ENCODE measurements at places on chromosomes 4 and X. TPM values are rescaled to one million over a fixed set of nuclear protein-coding genes. Genes with fewer than 3 reads are reported as not detected.

DNA sequence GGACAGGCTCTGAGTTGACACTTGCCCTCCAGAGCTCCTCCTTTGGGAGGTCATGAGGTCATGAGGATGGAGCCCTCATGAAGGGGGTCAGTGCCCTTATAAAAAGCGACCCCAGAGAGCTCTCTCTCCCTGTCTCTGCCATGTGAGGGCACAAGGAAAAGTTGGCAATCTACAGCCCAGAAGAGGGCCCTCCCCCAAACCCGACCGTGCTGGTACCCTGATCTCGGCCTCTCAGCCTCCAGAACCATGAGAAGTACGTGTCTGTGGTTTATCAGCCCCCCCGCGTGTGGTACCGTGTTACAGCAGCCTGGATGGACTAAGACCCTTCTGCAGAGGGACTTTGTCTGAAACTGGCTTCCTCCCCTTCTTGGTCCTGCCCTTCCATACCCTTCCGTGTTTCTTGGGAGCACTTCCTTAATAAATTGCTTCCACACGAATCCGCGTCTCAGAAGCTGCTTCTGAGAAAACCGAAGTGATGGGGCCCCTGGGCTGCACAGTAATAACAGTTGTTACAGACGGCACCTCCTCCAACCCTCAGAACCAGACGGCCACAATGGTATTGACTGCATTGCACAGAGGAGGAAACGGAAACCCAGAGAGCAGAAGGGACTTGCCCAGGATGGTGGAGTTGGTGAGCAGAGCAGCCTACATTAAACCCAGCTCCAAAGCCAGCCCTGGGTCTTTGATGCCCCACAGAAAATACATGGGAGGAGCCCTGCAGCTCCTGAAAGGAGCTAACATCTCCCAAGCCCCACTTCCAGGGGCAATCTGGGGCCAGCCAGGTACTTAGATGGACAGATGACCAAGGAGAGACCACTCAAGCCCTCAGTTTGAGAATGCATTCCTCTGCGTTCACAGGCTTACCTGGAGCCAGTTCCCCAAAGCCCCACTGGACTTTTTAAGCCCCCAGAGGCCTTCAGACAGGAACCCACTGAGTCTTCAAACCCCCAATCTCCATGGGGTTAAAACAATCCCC lies 242.7 kb downstream of the BCOR start:
- peak; percentile 53 for DNase-seq
- H3K36me3 ChIP-seq = no peaks in the 10 kb centered on the region
- no peaks in the 10 kb centered on the region for H3K27me3 ChIP-seq
- no peaks in the 10 kb centered on the region for H3K4me1 ChIP-seq

GRCh38 chr4:660401-660800 lies 13.7 kb downstream of the ATP5ME start:
- peaks cover 7% of the 10 kb centered on the region for H3K4me1 ChIP-seq
- H3K36me3 ChIP-seq = no peaks in the 10 kb centered on the region
- H3K27ac ChIP-seq = no peak overlapping the region
- no peak for DNase-seq
- H3K27me3 ChIP-seq = peaks cover 17% of the 10 kb centered on the region

- no peak overlapping the region for H3K27ac ChIP-seq
- no peaks in the 10 kb centered on the region for H3K4me1 ChIP-seq
- no peaks in the 10 kb centered on the region for H3K27me3 ChIP-seq
- H3K36me3 ChIP-seq = no peaks in the 10 kb centered on the region
Measured at GRCh38 chr4:67877086-67877485, 6.7 kb downstream of the TMPRSS11D start.

GRCh38 chr4:67723949-67724348 lies 23.0 kb upstream of the UBA6 start:
- H3K36me3 ChIP-seq = no peaks in the 10 kb centered on the region
- no peak overlapping the region for H3K4me3 ChIP-seq
- no peaks in the 10 kb centered on the region for H3K27me3 ChIP-seq
- no peak overlapping the region for H3K27ac ChIP-seq

- H3K36me3 ChIP-seq = no peaks in the 10 kb centered on the region
- no peaks in the 10 kb centered on the region for H3K4me1 ChIP-seq
- no peak overlapping the region for H3K4me3 ChIP-seq
- H3K27ac ChIP-seq = peak overlapping the region; percentile 64
Measured at GRCh38 chrX:124194901-124195300, 137.6 kb upstream of the TEX13D start.

- H3K27me3 ChIP-seq = no peaks in the 10 kb centered on the region
- H3K4me1 ChIP-seq = no peaks in the 10 kb centered on the region
- H3K4me3 ChIP-seq = peak within 1 kb of the TSS; percentile 81
- DNase-seq = peak; percentile 19
- no peaks in the 10 kb centered on the region for H3K36me3 ChIP-seq
- H3K27ac ChIP-seq = peak within 1 kb of the TSS; percentile 79
Measured at GRCh38 chrX:30653415-30654131, at the start of gene GK. Gene GK, plus strand, starts transcription at chrX:30653423. Its CDS starts 115 bp downstream, at chrX:30653538.

DNA sequence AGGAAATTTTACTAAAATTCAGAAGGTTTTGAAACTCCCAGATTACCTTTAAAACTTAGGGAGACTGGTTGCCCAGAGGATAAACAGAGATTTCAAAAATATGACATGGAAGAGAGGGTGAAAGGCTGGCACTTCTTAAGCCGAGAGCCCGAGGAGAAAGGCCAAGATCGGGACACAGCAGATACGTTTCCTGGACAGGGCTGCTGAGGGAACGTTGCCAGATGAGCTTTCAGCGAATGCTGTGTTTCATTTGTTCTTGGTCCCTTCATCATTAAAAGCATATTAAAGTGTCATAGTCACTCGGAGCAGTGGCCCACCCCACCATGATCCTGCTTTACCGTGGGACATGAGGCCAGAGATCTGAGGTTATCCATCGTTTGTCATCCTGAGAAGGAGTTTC lies 37.9 kb upstream of the STOX2 start:
- H3K4me3 ChIP-seq = no peak overlapping the region
- no peaks in the 10 kb centered on the region for H3K27me3 ChIP-seq
- H3K4me1 ChIP-seq = no peaks in the 10 kb centered on the region
- no peak for DNase-seq

DNA sequence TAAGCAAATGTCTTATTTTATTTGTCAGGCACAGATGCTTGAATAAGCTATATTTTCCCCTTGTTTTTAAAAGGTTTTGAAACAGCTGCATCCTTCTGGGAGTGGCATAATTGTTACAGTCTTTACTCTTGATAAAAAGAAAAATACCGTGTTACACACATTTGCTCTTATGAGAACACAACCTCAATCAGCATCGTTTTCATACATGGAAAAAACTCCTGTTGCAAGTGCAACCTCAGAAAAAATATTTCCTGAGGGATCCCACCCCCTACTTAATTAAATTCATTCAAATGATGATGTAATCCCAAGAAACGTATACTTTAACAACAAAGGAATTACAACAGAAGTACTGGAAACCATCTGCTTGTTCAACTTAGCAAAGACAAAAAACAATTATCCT lies 58.6 kb downstream of the SMAD1 start:
- H3K36me3 ChIP-seq = no peaks in the 10 kb centered on the region
- H3K27me3 ChIP-seq = no peaks in the 10 kb centered on the region
- H3K27ac ChIP-seq = no peak overlapping the region
- H3K4me1 ChIP-seq = peaks cover 15% of the 10 kb centered on the region
- DNase-seq = no peak
- no peak overlapping the region for H3K4me3 ChIP-seq

- no peak for DNase-seq
- H3K4me1 ChIP-seq = peaks cover 7% of the 10 kb centered on the region
- H3K27me3 ChIP-seq = no peaks in the 10 kb centered on the region
- no peak overlapping the region for H3K4me3 ChIP-seq
- no peaks in the 10 kb centered on the region for H3K36me3 ChIP-seq
- H3K27ac ChIP-seq = peak overlapping the region; percentile 89
Measured at GRCh38 chr4:139664442-139664841, 1.2 kb upstream of the MGST2 start.

DNA sequence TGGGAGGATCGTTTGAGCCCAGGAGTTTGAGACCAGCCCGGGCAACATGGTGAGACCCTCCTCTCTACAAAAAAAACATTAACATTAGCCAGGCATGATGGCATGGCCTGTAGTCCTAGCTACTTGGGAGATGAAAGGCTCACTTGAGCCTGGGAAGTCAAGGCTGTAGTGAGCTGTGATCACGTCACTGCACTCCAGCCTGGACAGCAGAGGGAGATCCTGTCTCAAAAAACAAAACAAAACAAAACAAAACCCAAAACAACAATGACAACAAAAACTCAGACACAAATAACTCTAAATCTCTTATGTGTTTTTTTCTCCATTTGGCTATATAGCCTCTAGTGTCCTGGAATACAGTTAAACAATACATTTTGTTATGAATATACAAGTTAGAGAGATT lies 127.3 kb upstream of the STK26 start:
- no peak for DNase-seq
- H3K27me3 ChIP-seq = no peaks in the 10 kb centered on the region
- H3K27ac ChIP-seq = no peak overlapping the region
- H3K4me1 ChIP-seq = no peaks in the 10 kb centered on the region

GRCh38 chr4:138609943-138610350 lies 367.8 kb upstream of the SLC7A11 start:
- H3K27me3 ChIP-seq = no peaks in the 10 kb centered on the region
- no peaks in the 10 kb centered on the region for H3K4me1 ChIP-seq
- no peak overlapping the region for H3K4me3 ChIP-seq
- no peak for DNase-seq

DNA sequence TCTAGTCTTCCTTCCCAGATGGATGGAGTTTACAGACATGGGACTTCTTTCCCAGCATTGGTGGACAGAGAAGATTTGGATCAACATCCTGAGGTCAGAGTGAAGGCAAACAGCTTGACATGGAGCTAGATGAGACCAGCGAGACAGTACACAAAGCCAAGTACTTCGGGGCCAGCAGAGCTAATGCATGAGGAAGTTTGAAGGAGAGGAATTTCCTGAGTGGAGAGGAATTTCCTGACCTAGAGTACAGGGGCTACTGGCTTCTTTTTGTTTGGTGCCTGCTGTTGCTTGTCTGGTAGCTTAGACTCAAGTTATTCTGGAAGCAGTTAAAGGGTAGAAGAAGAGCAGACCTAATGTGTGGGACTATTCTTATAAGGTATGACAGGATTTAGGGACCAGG lies 69.1 kb upstream of the EOLA2 start:
- H3K36me3 ChIP-seq = no peaks in the 10 kb centered on the region
- H3K27ac ChIP-seq = no peak overlapping the region
- H3K4me3 ChIP-seq = no peak overlapping the region
- DNase-seq = no peak

DNA sequence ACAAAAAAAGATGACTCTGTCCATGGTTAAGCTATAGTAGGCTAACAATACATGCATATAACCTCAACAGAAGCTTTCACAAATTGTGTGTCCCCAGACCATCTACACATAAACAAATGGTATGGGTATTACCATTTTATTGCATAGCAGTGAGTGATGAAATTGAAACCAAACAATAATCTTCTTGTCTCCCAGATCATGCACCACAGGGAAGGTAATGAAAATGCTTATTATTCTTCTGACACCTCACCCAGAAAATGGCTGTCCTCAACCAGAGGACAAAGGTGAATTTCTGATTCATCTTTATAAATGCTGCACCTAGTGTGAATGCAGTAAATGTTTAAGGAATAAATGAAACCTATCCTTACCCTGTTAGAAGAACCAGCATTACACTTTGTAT lies 8.0 kb downstream of the PRSS12 start:
- H3K36me3 ChIP-seq = no peaks in the 10 kb centered on the region
- no peaks in the 10 kb centered on the region for H3K4me1 ChIP-seq
- peak overlapping the region; percentile 75 for H3K27ac ChIP-seq
- no peak for DNase-seq

GRCh38 chr4:164648151-164648848 lies 105.6 kb upstream of the SMIM31 start:
- no peaks in the 10 kb centered on the region for H3K27me3 ChIP-seq
- H3K27ac ChIP-seq = no peak overlapping the region
- no peak for DNase-seq
- H3K4me1 ChIP-seq = no peaks in the 10 kb centered on the region
- H3K36me3 ChIP-seq = no peaks in the 10 kb centered on the region
- no peak overlapping the region for H3K4me3 ChIP-seq

DNA sequence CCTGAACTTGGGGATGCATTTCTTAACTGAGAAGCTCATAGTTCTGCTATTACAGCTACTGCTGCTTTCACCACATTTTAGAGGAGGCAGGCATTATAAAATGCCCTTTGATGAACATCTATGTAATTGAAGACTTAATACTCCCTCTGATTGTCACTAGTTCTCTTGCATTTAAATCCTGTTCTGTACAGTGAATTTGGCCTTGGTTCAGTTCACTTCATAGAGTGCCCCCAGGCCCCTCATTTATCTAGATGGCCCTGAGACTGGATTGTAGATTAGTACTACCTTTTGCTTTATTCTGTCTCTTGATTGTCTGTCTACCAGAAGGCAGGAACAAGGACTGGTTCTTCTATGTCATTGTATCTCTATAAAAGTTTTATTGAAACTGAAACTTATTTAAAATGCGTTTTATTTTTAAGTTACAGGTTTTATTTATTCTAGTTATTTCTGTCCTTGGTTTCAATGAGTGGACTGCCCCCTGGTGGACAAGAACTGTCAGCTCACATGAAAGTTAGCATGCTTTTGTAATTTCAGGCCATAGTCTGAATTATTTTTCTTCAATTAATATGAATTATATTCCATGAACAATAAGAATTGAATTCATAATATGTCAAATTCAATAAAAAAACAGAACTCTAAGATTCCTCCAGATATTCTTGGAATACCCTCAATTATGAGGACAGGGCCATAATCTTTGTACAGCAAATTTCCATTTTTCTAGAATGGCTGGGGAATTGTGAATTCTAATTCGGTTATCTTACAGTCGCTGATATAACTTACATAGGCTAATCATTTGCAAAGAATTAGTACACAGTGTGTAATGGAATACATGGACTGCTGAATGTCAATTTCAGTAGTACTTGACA lies 47.2 kb upstream of the TMEM33 start:
- H3K4me1 ChIP-seq = no peaks in the 10 kb centered on the region

- no peak overlapping the region for H3K4me3 ChIP-seq
- DNase-seq = no peak
- no peak overlapping the region for H3K27ac ChIP-seq
- no peaks in the 10 kb centered on the region for H3K4me1 ChIP-seq
- H3K27me3 ChIP-seq = no peaks in the 10 kb centered on the region
Measured at GRCh38 chrX:13590207-13590606, 20.8 kb downstream of the EGFL6 start.

ARMCX2 gene
- 5.9 TPM for total RNA-seq

CT45A1 gene
- not detected for total RNA-seq

SHISA3 gene
- 1.6 TPM for total RNA-seq

FAM50A gene
- total RNA-seq = 130 TPM

PHEX gene
- total RNA-seq = 0.20 TPM

ENAM gene
- not detected for total RNA-seq

ADAMTS3 gene
- 0.64 TPM for total RNA-seq

RHOH gene
- not detected for total RNA-seq

MAGED4 gene
- total RNA-seq = 21.5 TPM

All from transverse colon (tissue), 4 donors.